Midbrain (tissue), 1 donor: ENCODE measurements at places on chromosomes 1 and 21.

- no peak for DNase-seq
These were observed 472.7 kb downstream of the PTPRU start for GRCh38 chr1:29708796-29709703.

DNA sequence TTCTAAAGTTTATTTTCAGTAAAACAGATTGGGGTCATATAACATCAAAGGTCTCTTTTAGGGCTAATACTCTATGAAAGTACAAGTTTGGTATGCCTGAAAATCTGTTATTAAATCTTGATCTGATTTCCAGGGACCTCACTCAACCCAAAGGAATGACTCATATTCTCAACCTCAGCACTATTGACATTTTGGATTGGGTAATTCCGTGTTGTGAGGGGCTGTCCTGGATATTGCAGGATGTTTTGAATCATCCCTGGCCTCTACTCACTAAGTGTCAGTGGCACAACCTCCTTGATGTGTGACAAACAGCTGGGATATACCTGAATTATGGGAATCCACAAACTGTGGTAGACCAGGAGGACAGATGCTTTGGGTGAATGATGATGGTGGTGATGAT is 51.5 kb upstream of the CYP2J2 start:
- no peak for DNase-seq

- no peak for DNase-seq
These were observed 6.8 kb downstream of the MIER1 start for GRCh38 chr1:66931590-66931989.

DNA sequence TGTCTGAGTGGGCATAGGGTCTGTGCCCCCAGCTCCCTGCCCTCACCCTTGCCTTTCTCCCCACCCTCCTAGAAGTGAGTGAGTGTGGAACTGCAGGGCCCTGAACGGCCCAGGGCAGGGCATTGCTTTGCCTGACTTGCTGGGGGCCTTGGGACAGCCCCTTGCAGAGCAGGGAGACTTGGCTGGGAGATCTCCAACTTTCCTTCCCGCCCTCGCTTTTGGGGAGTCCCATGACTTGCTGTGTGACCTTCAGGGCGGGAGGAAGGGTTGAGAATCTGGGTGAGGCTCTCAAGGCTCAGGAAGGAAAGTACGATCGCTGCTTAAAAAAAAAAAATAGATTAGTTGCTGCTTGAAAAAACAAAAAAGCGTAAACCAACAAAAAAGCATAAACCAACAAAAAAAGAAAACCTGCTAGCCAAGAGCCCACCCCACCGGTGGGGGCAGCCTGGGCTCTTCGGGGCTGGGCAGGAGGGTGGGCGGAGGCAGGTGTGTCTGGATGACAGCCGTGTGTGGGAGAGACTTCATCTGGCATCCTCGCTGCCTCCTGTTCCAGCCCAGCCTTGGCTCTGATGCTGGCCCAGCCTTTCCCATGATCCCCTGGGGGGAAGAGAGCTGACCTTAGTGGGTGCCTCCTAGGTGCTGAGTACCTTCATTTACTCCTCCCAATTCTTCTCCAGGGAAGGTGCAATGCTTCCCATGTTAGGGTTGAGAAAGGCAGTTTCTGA is 6.5 kb downstream of the NBL1 start:
- no peak for DNase-seq

- no peak for DNase-seq
These were observed 5.0 kb downstream of the GUCA2B start for GRCh38 chr1:42158189-42158588.

- DNase-seq = no peak
These were observed 17.5 kb downstream of the RUNX3 start for GRCh38 chr1:24912376-24913273.

GRCh38 chr1:115854005-115854404 is 13.1 kb upstream of the NHLH2 start:
- no peak for DNase-seq

- no peak for DNase-seq
These were observed 50.8 kb upstream of the PODN start for GRCh38 chr1:53011175-53011574.

GRCh38 chr1:182229921-182230491 is 161.6 kb downstream of the GLUL start:
- DNase-seq = no peak

DNA sequence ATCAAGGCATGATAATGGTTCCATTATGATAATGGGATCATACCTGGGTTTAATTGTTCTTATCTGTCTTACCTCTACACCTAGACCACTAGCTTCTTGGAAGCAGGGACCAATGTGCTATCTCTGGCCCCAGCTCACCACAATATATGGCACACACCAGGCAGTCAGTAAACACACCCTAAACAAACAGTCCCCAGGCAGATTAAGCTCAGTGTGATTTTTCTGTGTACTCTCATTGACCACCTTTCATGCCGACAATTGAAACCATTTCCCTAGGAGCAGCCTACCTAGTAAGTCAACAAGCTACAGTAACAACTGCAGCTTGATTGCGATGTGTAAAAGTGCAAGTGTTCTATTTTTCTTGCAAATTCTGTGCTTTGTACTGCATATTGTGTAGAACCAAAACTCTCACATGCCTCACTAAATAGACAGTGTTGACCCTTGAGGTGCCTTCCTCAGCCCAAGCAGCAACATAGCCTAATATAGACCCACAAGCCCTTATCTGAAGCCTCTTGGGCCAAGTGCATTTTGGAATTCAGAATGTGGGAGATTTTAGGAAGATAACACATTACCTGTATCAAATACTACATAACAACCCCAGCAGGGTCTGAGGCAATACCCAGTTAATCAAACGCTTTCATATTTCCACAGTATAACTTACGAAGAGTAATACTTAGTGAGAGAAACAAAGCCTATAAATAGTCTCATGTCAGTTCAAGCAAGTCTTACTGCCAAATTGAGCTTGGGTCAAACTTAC is 32.0 kb downstream of the INPP5B start:
- DNase-seq = no peak

DNA sequence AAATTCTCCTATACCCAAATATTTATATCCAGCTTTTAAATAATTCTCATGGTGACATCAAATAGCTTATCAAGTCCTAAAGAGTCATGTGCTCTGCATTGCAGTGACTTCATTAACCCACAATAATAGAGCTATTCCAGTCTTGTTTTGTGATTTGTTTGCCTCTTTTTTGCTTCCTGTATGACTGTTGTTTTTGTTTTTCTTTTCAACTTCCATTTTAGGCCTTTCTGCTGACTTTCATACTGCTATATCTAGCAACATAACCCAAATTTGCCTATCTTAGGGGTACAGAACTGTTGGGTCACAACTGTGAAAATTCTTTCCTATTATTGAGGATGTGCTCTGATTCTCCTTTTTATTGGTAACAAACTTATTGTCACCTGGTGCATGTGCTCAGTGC is 30.3 kb downstream of the SPATA17 start:
- DNase-seq = no peak

- DNase-seq = no peak
These were observed 15.6 kb downstream of the BACE2 start for GRCh38 chr21:41183575-41183974.

GRCh38 chr21:28436286-28436932 is 556.3 kb downstream of the LTN1 start:
- DNase-seq = no peak

DNA sequence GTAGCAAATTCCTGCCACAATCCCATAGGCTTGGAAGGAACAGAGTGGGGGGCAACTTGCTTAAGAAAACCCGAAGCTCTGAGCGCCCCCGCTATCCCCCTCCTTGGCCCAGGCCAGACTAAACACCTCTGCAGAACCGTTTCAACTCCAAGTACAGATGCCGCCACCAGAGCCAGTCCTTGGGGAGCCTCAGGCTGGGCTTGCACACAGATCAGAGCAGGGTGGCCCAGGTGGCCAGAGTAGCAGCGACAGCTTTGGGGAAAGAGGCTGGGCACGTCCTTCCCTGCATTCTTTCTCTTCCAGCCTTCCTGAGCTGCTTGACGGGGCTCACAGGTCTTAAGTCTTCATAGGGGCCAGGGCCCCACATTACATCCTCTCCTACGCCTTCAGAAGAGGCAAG is 181.6 kb upstream of the ZC3H12A start:
- DNase-seq = no peak

DNA sequence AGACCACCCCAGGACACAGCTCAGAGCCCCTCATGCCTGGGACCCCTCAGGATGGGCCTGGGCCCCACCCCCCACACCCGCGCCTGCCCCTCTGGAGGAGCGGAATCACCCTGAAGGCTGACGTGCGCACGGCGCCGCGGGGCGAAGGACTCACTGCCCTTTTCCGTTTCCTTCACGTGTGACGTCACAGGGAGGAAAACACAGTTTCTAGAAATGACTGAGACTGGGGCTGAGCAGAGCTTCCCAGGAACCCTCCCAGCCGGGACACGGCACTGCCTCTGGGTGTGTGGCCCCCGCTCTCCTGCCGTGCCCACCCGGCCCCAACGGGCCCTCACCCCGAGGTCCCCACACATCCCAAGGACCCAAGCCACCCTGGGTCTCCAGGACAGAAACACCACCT is 5.4 kb upstream of the TNFRSF4 start:
- no peak for DNase-seq

DNA sequence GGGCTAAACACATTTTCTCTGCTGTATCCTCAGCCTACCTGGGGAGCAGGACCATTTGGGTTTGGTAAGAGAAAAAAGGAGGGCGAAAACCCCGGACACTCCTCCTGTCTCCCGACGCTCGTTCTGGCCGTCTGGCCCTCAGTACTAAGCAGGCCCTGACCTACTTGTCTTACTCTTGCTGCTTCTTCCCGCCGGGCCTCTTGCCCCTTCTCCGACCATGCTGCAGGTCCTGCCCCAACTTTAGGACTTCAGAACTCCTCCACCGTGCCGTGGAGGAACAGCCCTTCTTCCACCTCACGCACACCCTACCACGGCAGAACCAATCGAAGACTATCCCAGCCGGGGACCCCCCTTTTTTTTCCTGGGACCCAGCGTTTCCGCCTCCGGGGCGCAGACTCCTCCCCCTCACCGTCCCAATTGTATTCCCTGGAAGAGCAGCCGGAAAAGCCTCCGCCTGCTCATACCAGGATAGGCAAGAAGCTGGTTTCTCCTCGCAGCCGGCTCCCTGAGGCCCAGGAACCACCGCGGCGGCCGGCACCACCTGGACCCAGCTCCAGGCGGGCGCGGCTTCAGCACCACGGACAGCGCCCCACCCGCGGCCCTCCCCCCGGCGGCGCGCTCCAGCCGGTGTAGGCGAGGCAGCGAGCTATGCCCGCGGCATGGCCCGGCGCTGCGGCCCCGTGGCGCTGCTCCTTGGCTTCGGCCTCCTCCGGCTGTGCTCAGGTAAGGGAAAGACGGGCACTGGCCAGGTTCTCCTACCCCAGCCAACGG is at the start of gene CHRNB2:
CHRNB2 (plus strand) TSS at position 393 of the 771 bp plus-strand sequence; CDS start at position 660, 267 bp downstream.
- peak; percentile 60 for DNase-seq

DNA sequence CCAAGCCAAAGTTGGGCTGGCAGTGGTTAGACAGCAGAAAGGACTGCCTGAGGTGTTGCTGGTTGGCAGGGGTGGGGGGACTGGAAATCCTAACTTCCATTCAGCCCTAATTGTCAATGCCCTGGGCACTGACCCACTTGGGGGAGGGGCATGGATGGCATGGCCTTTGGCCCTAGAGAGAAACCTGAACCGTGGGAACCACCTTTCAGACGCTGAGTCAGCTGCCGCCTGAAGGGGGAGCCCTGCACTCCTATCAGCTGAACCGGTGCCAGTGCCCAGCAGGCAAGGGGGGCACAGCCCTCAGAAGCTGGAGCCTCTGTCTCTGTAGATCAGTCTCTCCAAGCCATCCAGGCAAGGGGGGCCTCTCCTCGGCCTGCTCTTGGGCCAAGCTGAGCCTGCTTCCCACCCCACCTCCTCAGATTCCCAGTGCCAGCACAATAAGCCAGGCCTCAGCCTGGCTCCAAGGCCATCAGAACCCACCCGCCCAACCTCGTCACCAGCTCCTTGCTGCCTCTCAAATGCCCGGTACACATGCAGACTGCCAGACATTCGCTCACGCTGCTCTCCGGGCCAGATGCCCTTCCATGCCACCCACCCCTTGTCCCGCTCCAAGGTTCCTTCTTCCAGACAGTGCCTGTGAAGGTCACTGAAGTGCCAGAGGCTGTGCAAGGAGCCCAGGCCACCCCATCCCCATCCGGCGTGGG is 11.6 kb downstream of the TINAGL1 start:
- no peak for DNase-seq

GRCh38 chr1:183000167-183000962 is 22.9 kb upstream of the LAMC1 start:
- no peak for DNase-seq

DNA sequence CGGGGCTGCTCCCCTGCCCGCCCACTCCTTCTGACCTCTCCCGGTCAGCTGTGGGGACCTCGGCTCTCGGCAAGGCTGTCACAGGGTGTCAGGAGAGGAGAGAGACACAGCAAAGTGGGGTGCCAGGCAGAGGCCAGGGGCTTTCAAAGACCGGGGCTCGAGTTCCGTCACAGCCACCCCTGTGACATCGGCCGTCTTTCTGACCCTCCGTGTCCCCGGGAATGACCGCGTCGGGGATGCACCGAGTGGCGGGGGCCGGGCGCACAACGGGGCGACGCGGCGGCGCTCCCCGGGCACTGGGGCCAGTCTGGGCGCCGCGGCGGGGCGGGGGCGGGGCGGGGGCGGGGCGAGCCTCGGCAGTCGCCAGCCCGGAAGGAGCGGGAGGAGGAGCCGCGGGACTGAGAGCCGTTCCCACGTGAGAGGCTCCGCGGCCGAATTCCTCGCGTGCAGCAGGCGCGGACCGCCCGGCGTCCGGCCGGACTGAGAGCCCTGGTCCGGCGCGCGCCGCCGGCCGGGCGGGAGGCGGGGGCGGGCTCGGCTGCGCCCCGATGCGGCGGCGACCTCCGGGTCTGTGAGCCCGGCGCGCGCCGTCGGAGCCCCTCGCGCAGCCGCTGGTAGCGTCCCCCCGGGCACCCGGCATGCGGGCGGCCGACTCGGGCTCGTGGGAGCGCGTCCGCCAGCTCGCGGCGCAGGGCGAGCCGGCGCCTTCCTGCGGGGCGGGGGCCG is 229.7 kb upstream of the TMEM51 start:
- DNase-seq = peak; percentile 67

DNA sequence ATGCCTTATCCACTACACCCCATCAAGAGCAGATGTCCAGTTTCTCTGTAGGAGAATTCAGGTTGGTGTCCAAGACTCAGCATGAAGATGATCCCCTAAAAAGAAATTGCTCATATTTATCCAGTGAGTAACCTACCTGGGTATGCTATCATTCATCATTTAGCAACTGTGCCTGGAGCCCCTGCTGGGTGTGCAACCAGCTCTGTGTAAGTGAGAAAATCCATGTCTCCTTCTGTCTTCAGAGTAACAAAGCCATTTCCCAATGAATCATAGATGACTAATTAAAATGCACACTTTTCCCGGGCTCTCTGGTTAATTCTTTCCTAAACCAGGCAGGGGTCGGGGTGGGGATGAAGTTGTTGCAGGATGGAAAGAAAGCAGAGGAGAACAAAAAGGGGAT is 35.8 kb downstream of the OLFML3 start:
- DNase-seq = no peak

GRCh38 chr1:58064166-58064565 is 482.4 kb downstream of the OMA1 start:
- no peak for DNase-seq

GRCh38 chr1:54577612-54578011 is 29.6 kb downstream of the ACOT11 start:
- no peak for DNase-seq

- no peak for DNase-seq
These were observed 147.0 kb downstream of the TNFSF18 start for GRCh38 chr1:172903581-172904220.

- no peak for DNase-seq
These were observed 124.6 kb upstream of the IVNS1ABP start for GRCh38 chr1:185441605-185442004.

- DNase-seq = no peak
These were observed 17.6 kb upstream of the DHCR24 start for GRCh38 chr1:54904476-54905048.
